NCI-H446 treated with DMSO at 0.1 percent for 48 hours (cell line): ENCODE measurements at places on chromosomes 5 and 9.

DNA sequence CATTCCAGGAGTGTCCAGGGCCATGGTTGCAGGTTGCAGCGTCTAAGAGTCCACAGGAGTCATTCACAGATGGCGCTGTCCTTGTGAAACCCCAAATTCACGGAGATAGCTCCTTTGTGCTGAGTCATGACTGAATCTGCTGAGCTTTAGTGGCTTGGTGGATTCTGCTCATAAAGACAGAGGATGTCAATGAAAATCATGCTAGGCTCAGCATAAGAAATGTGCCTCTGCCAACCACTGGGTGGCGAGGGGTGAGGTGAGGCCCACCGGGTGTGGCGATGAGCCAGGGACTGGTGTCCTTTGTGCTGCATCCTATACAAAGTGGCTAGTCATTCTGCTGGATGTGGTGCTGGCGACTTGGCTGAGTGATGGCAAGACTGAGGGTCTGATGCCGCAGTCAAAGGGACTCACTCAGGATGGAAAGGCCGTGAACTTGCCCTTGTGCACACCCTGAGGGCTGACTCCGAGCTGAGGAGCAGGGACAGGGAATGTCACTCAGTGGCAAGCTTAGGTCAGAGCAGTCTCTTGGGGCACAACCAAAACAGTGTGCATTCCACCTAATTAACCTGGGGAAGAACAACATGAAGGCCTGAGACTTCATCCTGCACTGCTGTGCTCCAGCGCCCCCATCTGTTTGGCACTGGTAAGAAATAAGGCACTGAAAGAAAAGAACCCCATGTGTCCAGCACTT is 71.5 kb downstream of the DAP start:
- no peak for DNase-seq

DNA sequence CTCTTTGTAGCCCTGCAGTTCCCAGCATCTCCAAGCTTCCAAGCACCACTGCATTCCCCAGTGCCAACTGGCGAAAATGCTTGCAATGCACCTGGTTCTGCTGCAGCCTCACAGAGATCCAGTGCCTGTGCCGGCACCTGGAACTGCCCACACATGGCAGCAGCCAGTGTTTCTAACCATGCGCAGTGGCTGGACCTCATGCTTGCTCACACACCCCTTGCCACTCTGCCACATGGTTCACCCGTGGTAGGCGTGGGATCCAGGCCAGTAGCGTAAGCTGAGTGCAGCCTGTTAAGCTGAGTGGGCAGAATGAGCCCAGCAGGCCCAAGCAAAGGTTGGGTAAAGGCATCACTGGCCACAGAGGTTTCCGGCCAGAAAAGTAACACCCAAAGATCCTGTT is 214.1 kb upstream of the VLDLR start:
- DNase-seq = no peak

DNA sequence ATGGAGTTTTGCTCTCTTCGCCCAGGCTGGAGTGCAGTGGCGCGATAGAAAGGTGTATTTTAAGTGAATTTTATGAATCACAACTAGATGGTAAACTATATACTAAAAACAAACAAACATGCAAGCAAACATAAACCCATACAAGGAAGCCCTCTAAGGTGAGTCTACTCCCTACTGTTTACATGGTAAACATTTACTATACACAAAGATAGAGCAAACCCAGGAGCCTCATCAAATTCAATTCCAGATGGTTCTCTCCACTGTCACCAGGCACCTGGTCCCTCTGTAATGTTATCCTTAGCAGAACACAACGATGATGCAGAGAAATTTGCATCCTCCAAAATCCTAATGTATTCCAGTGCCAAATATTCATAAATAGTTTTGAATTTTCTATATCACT is 17.9 kb downstream of the ANKH start:
- DNase-seq = no peak

GRCh38 chr5:23631302-23632045 is 124.1 kb downstream of the PRDM9 start:
- DNase-seq = no peak

DNA sequence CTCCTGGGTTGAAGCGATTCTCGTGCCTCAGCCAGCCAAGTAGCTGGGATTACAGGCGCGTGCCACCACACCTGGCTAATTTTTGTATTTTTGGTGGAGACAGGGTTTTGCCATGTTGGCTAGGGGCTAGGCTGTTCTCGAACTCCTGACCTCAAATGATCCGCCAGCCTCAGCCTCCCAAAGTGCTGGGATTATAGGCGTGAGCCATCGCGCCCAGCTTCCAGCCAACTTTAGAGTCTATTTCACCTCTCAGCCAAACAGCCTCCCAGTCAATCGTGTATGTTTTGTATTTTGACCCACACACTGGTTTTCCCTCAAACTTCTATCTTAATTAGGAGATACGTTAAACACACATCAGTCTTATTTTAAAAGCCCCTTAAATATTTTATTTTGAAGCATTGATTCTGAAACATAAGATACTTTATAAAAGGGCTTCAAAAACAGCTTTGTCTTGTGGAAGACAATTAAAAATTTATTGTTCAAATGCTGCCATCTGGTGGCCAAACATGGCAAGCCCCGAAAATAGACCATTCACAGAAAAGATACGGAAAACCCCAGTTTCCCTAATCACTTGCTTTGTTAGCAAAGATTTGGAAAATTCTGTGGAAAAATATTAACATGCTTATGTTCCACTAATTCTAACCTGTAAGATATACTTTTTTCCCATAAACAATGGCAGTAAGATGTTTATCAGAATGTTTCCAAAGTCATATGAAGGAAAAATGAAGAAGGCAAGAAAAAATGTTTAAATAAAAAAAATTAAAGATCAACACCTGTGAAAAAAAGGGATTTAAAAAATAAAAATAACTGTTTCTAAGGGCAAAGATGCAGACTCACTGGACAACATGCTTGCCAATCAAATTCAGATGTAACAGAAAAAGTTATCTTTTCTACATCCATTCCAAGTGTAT is 33.1 kb downstream of the APTX start:
- DNase-seq = no peak

DNA sequence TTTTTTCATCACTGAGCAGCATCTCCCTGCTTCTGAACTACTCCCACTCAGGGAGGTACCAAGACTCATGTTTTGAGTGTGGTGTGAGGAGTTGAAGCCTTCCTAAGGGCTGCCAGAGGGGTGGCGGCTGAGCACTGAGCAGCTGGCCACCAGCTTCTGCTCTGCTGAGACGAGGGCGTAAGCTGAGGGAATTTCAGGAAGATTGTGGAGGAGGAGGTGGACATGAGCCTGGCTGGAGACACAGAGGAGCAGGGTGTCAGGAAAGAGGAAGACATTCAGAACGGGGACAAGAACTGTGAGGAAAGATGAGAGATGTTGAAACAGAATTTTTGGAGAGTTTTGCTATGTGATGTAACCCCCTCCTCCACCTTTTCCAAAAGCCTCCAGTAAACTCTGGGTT is 7.8 kb downstream of the LCP2 start:
- no peak for DNase-seq

GRCh38 chr5:100777680-100778300 is 125.3 kb downstream of the ST8SIA4 start:
- DNase-seq = no peak

DNA sequence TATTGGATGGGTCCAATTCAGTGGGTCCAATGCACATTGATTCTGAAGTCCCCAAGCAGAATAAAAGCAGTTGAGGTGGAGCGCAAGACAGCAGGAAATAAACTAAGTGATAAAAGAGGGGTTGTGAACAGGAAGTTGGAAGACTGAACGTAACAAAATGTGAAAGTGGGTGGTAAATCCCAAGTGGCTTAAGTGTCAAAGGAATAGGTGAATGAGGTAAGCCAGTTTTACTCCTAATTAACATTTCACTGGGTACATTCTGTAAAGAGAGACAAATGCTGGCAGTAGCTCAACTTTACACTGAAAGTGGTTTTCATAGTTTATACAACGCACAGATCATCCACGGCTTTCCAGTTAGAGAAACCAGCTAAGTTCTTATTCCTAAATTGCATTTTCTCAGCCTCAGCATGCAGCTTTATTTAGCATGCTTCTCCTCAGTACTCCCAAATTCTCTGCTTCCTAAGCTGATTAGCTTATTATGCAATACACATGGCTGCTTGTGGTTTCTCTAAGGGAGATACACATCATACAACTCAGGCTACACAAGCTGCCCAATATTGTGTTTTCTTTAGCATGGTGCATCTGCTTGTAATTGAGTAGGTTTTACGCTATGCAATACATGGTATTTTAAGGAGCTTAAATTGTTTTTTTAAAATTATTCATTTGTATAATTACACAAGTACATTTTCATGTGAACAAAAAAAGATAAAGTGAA is 34.2 kb upstream of the HSD17B4 start:
- DNase-seq = no peak

- no peak for DNase-seq
Measured at GRCh38 chr9:77598524-77598923, 49.6 kb downstream of the GNA14 start.

DNA sequence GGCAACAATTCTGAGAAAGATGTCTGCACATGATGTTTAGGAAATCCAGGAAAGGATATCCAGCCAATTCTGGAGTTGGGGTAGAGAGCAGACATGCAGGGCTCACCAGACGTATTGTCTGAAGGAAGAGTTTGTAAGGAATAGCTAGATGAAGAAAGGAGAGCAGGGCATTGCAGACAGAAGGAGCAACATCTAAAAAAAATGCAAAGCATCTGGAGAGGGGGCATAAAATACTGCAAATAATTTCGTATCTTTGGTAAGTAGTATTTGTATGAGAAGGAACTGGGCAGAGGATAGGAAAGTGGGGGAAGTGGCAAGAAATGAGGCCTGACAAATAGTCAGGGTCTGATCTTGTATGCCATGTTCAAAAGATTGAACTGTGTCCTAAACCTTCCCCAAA is 74.8 kb downstream of the MACIR start:
- no peak for DNase-seq
